ENCODE measurements at places on chromosomes 4 and X. TPM values are rescaled to one million over a fixed set of nuclear protein-coding genes. Genes with fewer than 3 reads are reported as not detected.
A peak's percentile ranks its signal among the peaks of the same experiment; 100 is the strongest.

- no peaks in the 10 kb centered on the region for H3K36me3 ChIP-seq
- H3K27ac ChIP-seq, result no peak overlapping the region
- H3K27me3 ChIP-seq, result no peaks in the 10 kb centered on the region
- H3K4me1 ChIP-seq, result no peaks in the 10 kb centered on the region
- H3K4me3 ChIP-seq, result no peak overlapping the region
These were observed 210.1 kb downstream of the KDR start for GRCh38 chr4:54915276-54915675.

GRCh38 chrX:96027407-96027806 lies 657.2 kb upstream of the DIAPH2 start:
- no peak overlapping the region for H3K27ac ChIP-seq
- H3K27me3 ChIP-seq, result no peaks in the 10 kb centered on the region
- no peak for DNase-seq
- H3K36me3 ChIP-seq, result no peaks in the 10 kb centered on the region

DNA sequence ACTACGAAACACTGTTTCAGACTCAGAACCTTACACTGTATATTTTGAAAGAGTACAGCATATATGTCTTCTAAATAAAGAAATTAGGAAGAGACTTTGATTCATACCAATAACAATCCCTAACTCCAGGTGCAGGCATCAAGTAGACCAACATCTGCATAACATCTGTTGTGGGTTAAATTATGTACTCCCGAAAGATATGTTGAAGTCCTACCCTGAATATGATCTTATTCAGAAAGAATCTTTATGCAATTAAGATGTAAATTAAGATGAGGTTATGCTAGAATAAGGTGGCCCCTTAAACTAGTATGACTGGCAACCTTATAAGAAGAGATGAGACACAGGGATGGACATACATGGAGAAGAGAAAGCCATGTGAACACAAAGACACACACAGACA lies 117.9 kb downstream of the INPP4B start:
- H3K4me1 ChIP-seq, result no peaks in the 10 kb centered on the region
- H3K36me3 ChIP-seq, result no peaks in the 10 kb centered on the region
- DNase-seq, result no peak
- no peak overlapping the region for H3K4me3 ChIP-seq

GRCh38 chr4:172147687-172148086 lies 334.5 kb downstream of the GALNTL6 start:
- no peaks in the 10 kb centered on the region for H3K4me1 ChIP-seq
- no peak for DNase-seq
- no peak overlapping the region for H3K4me3 ChIP-seq
- no peak overlapping the region for H3K27ac ChIP-seq
- H3K36me3 ChIP-seq, result no peaks in the 10 kb centered on the region
- no peaks in the 10 kb centered on the region for H3K27me3 ChIP-seq

- no peaks in the 10 kb centered on the region for H3K4me1 ChIP-seq
- no peak for DNase-seq
- no peaks in the 10 kb centered on the region for H3K36me3 ChIP-seq
- H3K27ac ChIP-seq, result no peak overlapping the region
- H3K4me3 ChIP-seq, result no peak overlapping the region
- H3K27me3 ChIP-seq, result no peaks in the 10 kb centered on the region
These were observed 483.7 kb upstream of the FTHL17 start for GRCh38 chrX:31555506-31555905.

GRCh38 chr4:117529401-117529800 lies 444.0 kb upstream of the TRAM1L1 start:
- H3K36me3 ChIP-seq, result no peaks in the 10 kb centered on the region
- H3K27ac ChIP-seq, result no peak overlapping the region
- H3K27me3 ChIP-seq, result no peaks in the 10 kb centered on the region
- H3K4me1 ChIP-seq, result no peaks in the 10 kb centered on the region
- DNase-seq, result no peak

DNA sequence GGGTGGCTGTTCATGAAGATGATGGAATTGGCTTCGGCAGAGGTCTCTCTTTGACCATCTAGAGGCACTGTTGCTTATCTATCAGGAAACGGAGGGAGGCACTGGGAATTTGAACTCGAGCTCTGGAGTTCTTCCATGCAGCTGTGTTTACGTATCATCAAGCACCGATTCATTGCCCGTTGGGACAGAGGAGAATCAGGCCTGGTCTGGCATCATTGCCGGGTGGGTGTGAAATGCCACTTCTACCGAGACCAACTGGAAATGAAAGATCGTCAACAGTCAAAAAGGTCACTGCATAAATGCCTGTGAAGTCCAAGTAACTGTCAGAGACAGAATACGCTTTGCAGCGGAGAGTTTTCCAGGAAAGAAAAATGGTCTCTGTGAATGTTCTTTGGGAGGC lies 166.9 kb downstream of the ASMT start:
- H3K27ac ChIP-seq, result no peak overlapping the region
- H3K4me1 ChIP-seq, result no peaks in the 10 kb centered on the region
- no peak overlapping the region for H3K4me3 ChIP-seq
- no peaks in the 10 kb centered on the region for H3K27me3 ChIP-seq
- H3K36me3 ChIP-seq, result no peaks in the 10 kb centered on the region

- DNase-seq, result no peak
- no peak overlapping the region for H3K27ac ChIP-seq
- H3K4me1 ChIP-seq, result no peaks in the 10 kb centered on the region
- H3K4me3 ChIP-seq, result no peak overlapping the region
- H3K27me3 ChIP-seq, result no peaks in the 10 kb centered on the region
- peaks cover 25% of the 10 kb centered on the region for H3K36me3 ChIP-seq
These were observed 9.9 kb downstream of the BCAP31 start for GRCh38 chrX:153714256-153714655.

DNA sequence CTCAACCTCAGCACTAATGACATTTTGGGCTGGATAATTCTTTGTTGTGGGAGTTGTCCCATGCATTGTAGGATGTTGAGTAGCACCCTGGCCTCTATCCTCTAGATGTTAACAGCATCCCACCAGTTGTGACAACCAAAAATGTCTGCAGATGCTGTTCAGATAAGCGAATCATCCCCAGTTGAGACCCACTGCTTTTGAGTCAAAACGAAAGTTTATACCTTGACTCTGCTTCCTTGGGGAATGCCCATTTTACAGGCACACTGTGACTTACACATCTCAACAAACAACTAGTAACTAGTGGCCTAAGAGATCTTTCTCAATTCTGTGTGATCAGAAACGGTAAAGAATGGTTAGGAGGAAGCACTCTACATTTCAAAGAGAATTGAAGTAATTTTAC lies 37.0 kb downstream of the SEPSECS start:
- H3K4me3 ChIP-seq, result no peak overlapping the region
- peak overlapping the region; percentile 64 for H3K27ac ChIP-seq
- H3K36me3 ChIP-seq, result peaks cover 18% of the 10 kb centered on the region
- peaks cover 22% of the 10 kb centered on the region for H3K4me1 ChIP-seq

GRCh38 chrX:103685396-103685795 lies 1.1 kb downstream of the MORF4L2 start:
- H3K36me3 ChIP-seq, result peaks cover 14% of the 10 kb centered on the region
- no peak for DNase-seq
- H3K4me1 ChIP-seq, result peaks cover 11% of the 10 kb centered on the region
- H3K27ac ChIP-seq, result peak overlapping the region; percentile 90

- no peak overlapping the region for H3K4me3 ChIP-seq
- H3K36me3 ChIP-seq, result no peaks in the 10 kb centered on the region
- DNase-seq, result no peak
- peaks cover 2% of the 10 kb centered on the region for H3K27me3 ChIP-seq
- no peaks in the 10 kb centered on the region for H3K4me1 ChIP-seq
These were observed 48.4 kb downstream of the ZBTB49 start for GRCh38 chr4:4338210-4339001.

GRCh38 chr4:40980318-40980883 lies 230.6 kb downstream of the NSUN7 start:
- H3K4me1 ChIP-seq, result no peaks in the 10 kb centered on the region
- H3K4me3 ChIP-seq, result no peak overlapping the region
- H3K27me3 ChIP-seq, result no peaks in the 10 kb centered on the region
- H3K36me3 ChIP-seq, result no peaks in the 10 kb centered on the region

- no peak for DNase-seq
- peaks cover 18% of the 10 kb centered on the region for H3K27me3 ChIP-seq
- H3K4me3 ChIP-seq, result no peak overlapping the region
- H3K36me3 ChIP-seq, result peaks cover 4% of the 10 kb centered on the region
These were observed 206.7 kb upstream of the LEF1 start for GRCh38 chr4:108375434-108375833.

DNA sequence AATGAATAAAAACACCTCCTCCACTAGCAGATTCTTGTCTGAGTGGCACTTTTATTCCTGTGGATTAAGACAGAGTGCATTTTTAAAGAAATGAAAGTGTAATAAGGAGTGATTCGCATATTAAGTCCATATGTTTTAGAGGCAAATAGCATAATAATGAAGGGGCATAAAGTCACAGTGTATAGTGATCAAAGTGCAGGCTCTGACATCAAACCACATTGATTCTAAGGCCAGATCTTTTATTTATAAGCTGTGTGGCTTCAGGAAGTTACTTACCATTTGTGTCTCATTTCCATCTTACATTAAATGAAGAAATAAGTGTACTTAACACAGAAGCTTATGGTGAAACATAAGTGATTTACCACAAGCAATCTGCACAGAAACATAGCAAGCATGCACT lies 332.8 kb downstream of the GASK1B start:
- no peak overlapping the region for H3K4me3 ChIP-seq
- no peaks in the 10 kb centered on the region for H3K27me3 ChIP-seq
- no peak overlapping the region for H3K27ac ChIP-seq
- DNase-seq, result no peak
- H3K4me1 ChIP-seq, result no peaks in the 10 kb centered on the region

- DNase-seq, result no peak
- no peak overlapping the region for H3K4me3 ChIP-seq
- no peak overlapping the region for H3K27ac ChIP-seq
- no peaks in the 10 kb centered on the region for H3K27me3 ChIP-seq
These were observed 140.0 kb downstream of the DHRSX start for GRCh38 chrX:2360731-2361130.

DNA sequence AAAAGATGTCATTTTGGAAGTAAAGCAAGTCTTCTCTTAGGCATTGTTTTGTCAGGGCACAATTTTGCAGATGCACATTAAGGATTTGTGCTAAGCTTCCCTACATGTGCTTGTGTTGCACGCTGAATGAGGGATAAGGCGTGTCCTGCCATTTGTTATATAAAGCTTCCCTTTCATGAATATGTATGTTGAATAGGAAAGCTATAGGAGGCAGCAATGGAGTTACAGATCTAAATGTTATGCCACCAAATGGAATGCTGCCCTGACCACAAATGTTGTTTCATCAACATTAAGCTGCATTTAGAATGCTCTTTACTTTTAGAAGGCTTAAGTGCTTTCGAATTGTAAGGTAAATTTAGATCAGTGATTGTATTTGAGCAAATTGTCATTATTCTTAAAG lies 20.9 kb downstream of the SGMS2 start:
- H3K4me1 ChIP-seq, result no peaks in the 10 kb centered on the region
- no peak overlapping the region for H3K27ac ChIP-seq
- no peak overlapping the region for H3K4me3 ChIP-seq
- H3K27me3 ChIP-seq, result peaks cover 4% of the 10 kb centered on the region

DNA sequence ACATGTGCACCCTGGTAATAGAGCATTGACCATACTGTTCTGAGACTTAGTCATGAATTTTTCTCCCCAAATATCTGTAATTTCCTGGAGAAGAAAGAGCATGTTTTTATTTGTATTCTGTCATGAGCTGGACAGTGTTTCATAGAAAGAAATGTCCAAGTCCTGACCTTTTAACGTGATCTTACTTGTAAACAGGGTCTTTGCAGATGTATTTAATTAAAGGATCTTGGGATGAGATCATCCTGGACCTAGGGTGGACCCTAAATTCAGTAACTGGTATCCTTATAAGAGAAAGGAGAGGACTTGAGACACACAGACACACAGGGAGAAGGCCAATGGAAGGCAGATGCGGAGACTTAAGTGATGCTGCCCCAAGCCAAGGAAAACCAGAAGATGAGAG lies 3.6 kb downstream of the ADGRA3 start:
- no peak for DNase-seq
- no peak overlapping the region for H3K27ac ChIP-seq
- peaks cover 23% of the 10 kb centered on the region for H3K4me1 ChIP-seq
- peaks cover 5% of the 10 kb centered on the region for H3K27me3 ChIP-seq

GRCh38 chr4:106315968-106316772 lies at the start of the genes AIMP1 and TBCK:
Gene AIMP1 (plus strand): TSS chr4:106316550. CDS start chr4:106325010, 8,460 bp downstream.
Gene TBCK (minus strand): TSS chr4:106316209. CDS start chr4:106308960, 7,249 bp downstream.
- no peaks in the 10 kb centered on the region for H3K27me3 ChIP-seq
- H3K4me1 ChIP-seq, result peaks cover 30% of the 10 kb centered on the region
- DNase-seq, result peak; percentile 83
- H3K27ac ChIP-seq, result no peak within 1 kb of the TSS
- H3K36me3 ChIP-seq, result peaks cover 14% of the 10 kb centered on the region

- H3K27me3 ChIP-seq, result no peaks in the 10 kb centered on the region
- DNase-seq, result no peak
- H3K4me1 ChIP-seq, result no peaks in the 10 kb centered on the region
- H3K27ac ChIP-seq, result no peak overlapping the region
- no peak overlapping the region for H3K4me3 ChIP-seq
These were observed 191.9 kb downstream of the PPP1R2C start for GRCh38 chrX:42585842-42586621.

DNA sequence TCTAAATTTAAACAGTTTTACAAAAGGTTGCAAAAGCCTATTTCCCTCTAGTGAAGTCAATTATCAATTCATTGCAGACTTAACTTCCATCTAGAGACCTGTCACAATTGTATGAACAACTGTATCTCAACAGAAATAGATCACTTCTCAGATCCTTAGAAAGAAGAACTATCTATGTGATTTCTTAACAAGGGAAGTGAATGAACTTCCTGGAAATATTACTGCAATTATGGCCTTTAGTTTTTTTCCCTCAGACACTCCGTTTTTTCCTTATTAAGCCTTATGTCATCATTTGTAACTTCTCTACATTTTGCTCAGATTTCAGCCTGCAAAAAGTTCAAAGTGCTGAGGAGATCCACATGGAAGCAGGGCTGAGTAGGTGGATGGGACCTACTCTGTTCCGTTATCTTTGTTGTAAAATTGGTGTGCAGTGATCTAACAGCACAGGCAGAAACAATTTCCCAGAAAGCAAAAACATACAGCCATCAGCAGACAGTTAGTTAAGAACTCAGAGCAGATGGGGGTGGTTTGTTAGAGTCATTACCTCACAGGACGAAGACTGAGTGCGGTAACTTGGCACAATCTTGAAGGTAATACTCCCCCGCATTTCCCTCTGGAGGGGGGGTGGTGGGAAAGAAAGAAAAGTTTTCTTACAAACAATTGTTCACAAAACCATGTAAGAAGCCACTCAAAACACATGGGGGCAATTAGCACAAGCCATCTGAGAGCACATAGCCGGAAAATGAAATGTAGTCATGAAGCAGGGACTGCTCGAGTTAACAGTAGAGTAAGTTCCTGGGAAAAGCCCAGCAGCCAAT lies 112.3 kb downstream of the NYX start:
- peak; percentile 17 for DNase-seq
- no peaks in the 10 kb centered on the region for H3K27me3 ChIP-seq
- H3K4me1 ChIP-seq, result peaks cover 53% of the 10 kb centered on the region
- peaks cover 3% of the 10 kb centered on the region for H3K36me3 ChIP-seq

FAM149A gene
- 0.61 TPM for total RNA-seq

STATH gene
- not detected for total RNA-seq

EIF4E gene
- total RNA-seq, result 137 TPM

DNAAF6 gene
- total RNA-seq, result not detected

GC gene
- total RNA-seq, result not detected

DUSP9 gene
- total RNA-seq, result 0.10 TPM

SPATA4 gene
- not detected for total RNA-seq

FREM3 gene
- not detected for total RNA-seq

AFF2 gene
- total RNA-seq, result 1.5 TPM

CAPN6 gene
- not detected for total RNA-seq

SLC16A2 gene
- total RNA-seq, result 0.08 TPM

P2RY4 gene
- total RNA-seq, result not detected

All from activated T-helper 1 cell treated with anti-CD3 and anti-CD28 coated beads, Interleukin-12 subunit alpha, Interleukin-12 subunit beta, Interleukin-2, Interleukin-4 antibody, amounts not matched to agents 30 ng/mL and 10 ng/mL and 1 ng/mL, durations not matched to agents 14 hours and 24 hours and 36 hours (primary cell).